NCI-H345 (cell line): ENCODE measurements at places on chromosomes 16 and 17.
A peak's percentile ranks its signal among the peaks of the same experiment; 100 is the strongest.

- DNase-seq, result no peak
Measured at GRCh38 chr17:80999536-81000333, 8.1 kb downstream of the CHMP6 start.

GRCh38 chr16:85046931-85047866 is 19.6 kb downstream of the KIAA0513 start:
- no peak for DNase-seq

DNA sequence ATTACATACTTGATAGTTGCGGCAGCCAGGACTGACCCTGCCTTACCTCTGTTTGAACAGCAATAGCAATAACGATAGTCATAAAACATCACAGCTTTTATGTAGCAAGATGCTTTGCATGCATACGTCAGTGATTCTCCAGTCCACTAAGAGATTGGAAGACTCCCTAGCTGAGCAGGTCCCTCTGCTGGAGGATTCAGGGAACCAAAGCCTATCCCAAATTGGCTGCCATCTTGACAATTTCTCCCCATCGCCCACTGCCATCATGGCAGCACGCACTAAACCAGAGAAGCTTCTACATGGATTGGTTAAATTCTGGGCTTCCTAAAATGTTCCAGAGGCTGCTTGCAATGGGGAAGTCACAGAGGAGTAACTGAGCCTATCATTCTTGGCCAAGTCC is 360.6 kb upstream of the XYLT1 start:
- no peak for DNase-seq

GRCh38 chr17:63191610-63192009 is 225.6 kb downstream of the TANC2 start:
- DNase-seq, result no peak

- no peak for DNase-seq
Measured at GRCh38 chr16:23505180-23505665, 5.1 kb downstream of the GGA2 start.

DNA sequence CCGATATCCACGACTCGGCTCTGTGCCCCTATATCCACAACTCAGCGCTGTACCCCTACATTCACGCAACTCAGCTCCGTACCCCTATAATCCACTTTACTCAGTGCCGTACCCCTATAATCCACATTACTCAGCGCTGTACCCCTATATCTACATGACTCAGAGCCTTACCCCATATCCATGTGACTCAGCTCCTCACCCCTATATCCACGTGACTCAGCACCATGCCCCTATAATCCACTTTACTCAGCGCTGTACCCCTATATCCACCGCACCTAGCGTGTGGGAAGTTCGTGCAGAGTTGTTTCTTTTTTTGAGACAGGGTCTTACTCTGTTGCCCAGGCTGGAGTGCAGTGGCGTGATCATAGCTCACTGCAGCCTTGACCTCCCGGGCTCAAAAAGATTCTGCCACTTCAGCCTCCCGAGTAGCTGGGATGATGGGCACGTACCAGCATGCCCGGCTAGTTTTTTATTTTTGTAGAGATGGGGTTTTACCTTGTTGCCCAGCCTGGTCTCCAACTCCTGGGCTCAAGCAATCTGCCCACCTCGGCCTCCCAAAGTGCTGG is 17.4 kb downstream of the CYB5D2 start:
- no peak for DNase-seq

DNA sequence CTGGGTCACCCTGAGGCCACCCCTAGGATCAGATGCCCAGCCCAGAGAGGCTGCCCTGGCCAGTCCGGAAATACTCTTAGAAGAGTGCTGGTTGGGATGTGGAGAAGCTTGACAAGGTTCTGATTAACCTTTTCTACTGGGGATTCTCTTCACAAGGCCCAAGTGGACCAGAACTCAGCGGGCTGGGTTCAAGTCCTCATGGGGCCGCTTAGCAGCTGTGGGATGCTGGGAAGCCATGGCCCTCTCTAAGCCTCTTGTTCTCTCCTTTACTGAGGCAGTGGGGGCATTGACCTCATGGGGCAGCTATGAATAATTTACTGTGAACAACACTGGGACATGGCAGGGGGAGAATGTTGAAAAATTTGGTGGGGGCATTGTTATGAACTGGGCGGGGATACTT is 92.8 kb downstream of the CYLD start:
- no peak for DNase-seq

GRCh38 chr17:19003543-19004420 is 782 bp downstream of the FAM83G start:
- no peak for DNase-seq

GRCh38 chr17:65027305-65027704 is 29.2 kb downstream of the GNA13 start:
- no peak for DNase-seq

- no peak for DNase-seq
Measured at GRCh38 chr16:57017251-57017650, 27.9 kb downstream of the NLRC5 start.

GRCh38 chr17:60750640-60751039 is 73.0 kb downstream of the BCAS3 start:
- DNase-seq, result no peak

- no peak for DNase-seq
Measured at GRCh38 chr17:75652341-75652740, 14.6 kb downstream of the RECQL5 start.

DNA sequence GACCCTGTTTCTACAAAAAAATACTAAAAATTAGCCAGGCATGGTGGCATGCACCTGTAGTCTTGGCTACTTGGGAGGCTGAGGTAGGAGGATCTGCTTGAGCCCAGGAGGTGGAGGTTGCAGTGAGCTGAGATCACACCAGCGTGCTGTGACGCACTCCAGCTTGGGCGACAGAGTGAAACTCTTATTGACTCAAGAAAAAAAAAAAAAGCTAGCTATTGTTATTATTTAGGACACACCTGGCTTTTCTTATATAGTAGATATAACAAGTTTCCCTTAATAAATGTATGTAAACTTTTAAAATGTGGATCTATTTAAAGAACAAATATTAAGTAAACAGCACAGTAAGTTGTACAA is 1.8 kb downstream of the RABEP2 start:
- no peak for DNase-seq

DNA sequence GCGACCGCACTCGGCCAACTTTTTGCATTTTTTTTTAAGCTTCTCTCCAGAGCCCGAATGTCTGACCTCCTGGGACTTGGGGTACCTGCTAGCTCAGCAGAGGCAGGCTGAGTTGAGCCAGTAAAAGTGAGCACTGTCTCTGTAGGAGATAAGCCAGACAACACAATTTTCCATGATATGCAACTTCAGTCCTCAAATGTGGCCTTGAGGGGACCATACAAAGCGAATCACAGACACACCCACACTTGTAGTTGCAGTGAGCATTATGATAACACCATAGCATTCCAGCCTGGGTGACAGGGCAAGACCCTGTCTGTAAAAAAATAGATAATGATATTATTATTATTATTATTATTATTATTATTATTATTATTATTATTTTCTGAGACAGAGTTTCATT is 2.6 kb downstream of the DPEP2 start:
- no peak for DNase-seq

- DNase-seq, result peak; percentile 91
Measured at GRCh38 chr16:85461022-85461813, 151.9 kb upstream of the GSE1 start.

GRCh38 chr17:78960928-78961327 is 18.8 kb downstream of the LGALS3BP start:
- no peak for DNase-seq

- DNase-seq, result no peak
Measured at GRCh38 chr16:6836766-6837165, 495.9 kb upstream of the RBFOX1 start.

- DNase-seq, result peak; percentile 18
Measured at GRCh38 chr16:81885976-81886586, 107.0 kb downstream of the PLCG2 start.

DNA sequence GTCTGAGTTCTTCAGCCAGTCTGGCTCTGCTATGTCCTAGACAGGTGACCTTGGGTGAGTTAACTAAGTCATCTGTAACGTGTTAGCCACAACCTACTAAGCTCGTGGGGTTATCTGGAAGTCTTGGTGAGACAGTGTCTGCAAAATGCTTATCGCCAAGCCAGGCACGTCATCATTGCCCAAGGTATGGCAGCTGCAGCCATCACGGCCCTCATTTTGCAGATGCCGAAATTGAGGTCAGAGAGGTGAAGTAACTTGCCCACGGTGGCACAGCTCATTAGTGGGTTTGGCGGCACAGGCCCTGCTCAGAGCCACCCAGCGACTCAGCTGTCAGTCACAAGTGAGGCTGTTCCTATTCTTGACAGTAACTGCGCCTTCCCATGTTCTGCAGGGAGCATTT is 79.8 kb downstream of the CMIP start:
- no peak for DNase-seq

GRCh38 chr16:1309888-1310831 is 724 bp downstream of the UBE2I start:
- no peak for DNase-seq

GRCh38 chr16:57061084-57061905 is 31.1 kb upstream of the CPNE2 start:
- DNase-seq, result no peak

DNA sequence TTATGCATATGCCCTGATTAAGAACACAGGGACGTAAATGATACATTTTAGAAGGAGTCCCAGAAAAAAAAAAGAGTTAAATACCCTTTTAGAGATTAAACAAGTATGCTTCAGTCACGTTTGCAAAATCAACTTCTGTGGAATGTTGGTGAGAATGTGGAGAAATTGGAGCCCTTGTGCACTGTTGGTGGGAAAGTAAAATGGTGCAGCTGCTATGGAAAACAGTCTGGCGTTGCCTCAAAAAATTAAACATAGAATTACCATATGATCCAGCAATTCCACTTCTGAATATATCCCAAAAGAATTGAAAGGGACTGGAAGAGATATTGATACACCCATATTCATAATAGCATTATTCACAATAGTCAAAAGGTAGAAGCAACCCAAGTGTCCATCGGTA is 26.5 kb downstream of the RHBDL3 start:
- no peak for DNase-seq

DNA sequence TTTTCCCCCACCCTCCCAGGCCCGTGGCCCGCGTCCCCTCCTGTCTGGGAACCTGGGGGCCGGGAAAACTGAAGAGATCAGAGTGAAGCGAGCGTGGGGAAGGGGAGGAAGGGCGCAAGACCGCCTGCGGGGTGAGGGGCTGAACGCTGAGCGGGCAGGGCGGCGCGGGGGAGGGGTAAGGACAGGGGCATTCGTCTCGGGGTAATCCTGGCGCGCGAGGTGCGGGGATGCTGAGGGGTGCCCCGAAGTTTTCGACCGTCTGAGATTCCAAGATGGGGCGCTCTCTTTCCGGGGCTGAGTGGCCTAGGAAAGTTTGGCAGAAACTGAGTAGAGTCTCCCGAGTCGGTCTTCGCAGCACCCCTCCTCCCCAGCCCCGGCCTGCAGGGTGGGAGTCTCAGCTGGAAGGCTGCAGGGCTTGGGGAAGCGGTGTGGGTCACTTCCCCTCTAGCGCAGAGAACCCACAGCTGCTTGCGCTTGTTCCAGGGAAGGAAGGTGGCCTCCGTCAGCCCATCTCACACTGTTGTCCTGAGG is 555 bp downstream of the TTYH2 start:
- DNase-seq, result no peak

DNA sequence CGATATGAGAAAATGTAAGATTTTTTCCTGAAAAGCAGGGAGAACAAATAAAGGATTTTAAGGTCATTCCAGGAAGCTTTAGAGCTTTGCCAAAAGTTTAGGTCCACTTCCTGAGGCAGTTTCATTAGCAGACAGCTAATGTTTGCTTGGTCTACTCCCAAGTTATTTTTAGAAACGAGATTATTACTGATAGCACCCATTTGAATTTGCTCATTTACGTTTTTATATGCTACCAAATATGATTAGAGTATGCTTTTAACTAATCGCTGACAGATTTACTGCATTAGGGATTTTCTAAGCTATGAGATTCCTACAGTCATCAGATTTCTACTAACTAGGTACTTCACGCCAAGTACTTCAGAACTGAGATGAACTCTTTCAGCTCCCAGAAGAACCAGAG is 98.1 kb downstream of the WNT3 start:
- DNase-seq, result no peak

DNA sequence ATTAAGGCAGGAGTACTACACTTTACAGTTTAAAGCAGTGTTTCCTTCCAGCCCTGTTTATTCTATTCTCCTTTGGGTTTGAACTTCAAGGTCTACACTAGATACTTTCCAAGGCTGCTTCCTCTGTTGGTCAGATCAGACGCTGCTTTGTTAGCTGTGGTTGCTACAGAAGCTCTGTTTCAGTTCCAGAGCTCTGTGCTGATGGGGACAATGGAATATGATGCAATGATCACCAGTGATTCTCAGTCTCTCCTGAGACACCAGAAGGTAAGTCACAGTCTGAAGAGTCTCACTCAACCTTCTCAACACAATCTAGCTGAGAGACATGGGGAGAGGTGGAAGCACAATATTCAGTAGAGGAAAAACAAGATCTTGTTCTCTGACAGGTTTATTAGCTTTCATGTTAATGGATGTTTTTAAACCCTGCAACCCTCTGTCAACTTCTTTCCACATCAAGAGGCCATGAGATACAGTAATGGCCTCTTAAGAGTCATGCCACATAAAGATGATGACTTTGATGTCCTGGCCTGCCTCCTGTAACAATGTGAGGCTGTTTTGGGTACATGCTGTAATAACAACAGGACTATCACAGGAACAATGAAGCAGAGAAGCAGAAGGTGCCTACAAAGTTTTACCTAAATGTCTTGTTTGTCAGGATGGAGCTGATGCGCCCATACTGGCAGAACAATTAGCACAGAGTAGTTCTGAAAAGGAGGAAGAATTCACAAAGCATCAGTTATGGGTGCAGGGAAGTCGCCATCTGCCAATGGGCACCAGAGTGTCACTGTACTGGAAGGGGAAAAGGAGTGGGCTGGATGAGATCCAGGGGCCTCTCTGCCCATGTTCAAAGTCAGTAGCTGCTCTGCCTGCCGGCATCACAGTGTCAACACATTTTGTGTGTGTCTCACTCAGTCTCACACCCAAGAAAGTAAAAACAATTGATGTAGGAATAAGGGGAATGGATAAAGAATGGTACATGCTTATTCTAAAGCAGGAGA is 33.4 kb downstream of the PSME3IP1 start:
- peak; percentile 5 for DNase-seq

- no peak for DNase-seq
Measured at GRCh38 chr16:27712251-27712711, 162.3 kb downstream of the KATNIP start.

DNA sequence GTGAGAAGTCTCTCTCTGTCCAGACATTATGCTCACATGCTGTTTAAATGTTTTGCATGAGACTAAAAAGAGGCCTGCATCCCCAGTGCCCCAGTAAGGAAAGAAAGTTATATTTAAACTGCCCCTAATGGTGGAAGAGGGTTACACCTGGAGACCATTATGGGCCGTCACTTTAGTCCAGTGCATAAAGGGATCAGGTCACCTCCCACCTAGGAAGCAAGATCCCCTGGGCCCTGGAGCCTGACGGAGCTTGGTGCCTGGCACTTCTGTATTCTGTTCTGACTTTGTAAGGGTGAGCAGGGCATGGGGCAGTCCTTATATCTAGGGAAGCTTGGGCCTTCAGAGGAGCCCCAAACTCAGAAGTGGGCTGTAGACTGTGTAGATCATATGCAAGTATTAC is 67.9 kb downstream of the CPPED1 start:
- DNase-seq, result no peak

- DNase-seq, result no peak
Measured at GRCh38 chr17:39699818-39700147, at the start of gene ERBB2. Gene ERBB2, plus strand, starts transcription at chr17:39700064. Its CDS starts 175 bp downstream, at chr17:39700239.
